Aorta (tissue), 5 donors: ENCODE measurements at places on chromosomes 3 and 15. TPM values are rescaled to one million over a fixed set of nuclear protein-coding genes. Genes with fewer than 3 reads are reported as not detected.

CRELD1 gene
- 44.3 TPM for total RNA-seq

DNA sequence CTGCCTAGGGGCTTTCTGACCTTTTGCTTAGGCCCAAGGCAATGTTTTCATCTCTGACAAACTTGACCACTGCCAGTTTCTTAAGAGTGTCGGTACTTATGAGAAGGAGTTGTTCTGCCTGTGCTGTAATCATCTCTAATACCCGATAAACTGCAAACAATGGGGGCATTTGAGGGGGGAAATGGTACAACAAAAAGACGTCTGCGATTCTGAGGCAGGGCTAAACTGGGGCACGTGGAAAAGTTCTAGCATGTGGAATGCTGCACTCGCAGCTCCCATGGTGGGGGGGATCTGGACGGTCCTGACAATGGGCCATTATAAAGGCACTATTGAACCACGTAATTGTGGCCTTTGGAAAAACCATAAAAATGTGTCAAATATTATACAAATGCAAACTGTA lies 73.1 kb upstream of the SAMMSON start:
- DNase-seq, result no peak

DNA sequence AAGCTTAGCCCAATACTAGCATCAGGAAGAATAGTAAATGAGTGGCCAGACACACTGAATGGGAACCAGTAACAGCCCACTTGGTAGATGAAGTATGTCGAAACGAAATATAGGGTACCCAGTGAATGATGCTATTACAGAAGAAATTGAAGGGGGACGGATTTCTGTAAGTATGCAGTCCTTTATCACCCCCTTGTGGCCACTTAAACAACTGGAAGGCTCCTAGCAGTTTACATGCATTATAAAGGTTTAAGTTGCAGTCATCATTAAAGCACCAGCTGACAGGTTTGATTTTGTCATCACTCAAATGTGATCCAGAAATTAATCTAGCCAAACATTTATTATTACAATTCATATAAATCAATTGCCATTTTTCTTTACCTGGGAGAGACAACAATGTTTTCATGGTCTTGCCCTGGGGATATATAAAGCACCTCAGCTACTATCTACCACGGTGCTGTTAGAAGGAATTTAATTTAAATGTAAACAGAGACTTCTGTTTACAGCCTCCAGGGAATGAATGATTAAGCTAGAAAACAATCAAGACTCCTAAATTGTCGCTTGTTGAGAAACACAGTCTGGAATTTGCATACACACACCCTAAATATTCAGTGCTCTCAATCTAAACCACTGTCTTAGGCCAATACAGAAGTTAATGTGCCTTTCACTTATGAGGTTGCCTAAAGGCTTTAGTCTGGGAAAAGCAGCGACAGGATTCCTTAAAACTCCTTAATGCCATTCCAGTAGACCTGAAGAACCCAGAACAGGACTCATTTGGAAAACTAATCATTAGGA lies 7.8 kb downstream of the EIF1B start:
- DNase-seq, result no peak

GRCh38 chr3:122936335-122936734 lies 91.2 kb downstream of the SEMA5B start:
- DNase-seq, result no peak

DNA sequence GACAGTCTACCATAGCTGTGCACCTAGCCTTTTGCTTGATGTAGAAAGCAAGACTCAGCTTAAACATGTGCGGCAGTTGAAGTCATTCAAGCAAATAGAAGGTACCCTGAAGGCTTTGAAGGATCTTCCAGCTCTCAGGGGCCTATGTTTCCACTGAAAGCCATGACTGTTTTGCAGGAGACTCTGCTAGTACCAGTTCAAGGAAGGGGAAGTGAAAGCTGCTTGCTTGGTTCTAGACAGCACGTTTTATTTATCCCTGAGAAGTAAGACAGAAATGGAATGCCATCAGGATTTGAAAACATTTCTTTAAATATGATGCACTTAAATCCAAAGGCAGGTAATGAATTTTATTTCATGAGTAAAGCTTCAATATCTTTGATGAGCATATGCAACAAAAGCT lies 311.4 kb downstream of the PDCD6IP start:
- no peak for DNase-seq

- no peak for DNase-seq
Observed at GRCh38 chr15:75237316-75237982, 20.7 kb upstream of the GOLGA6C start.

DNA sequence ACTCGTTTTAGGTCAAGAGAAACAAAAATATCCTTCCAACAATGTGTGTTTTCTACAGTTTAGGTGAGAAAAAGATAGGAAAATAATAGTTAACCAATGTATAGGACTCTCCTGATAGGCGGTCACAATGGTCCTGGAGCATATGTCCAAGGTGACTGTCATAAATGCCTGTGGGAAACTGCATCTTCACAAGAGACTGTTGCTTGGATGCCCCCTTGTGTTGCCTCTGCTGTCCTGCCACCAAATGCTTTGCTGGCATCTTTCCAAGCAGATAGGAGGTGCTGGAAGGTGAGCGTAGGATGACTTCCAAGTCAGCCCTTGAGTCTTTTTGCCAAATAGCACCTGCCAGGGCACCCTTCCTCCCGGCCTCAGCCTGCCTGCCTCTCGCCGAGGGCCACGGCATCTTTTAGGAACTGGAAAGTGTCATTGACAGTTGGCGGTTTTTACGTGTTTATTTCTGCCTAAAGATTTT lies 24.1 kb upstream of the SACM1L start:
- DNase-seq, result no peak

DNA sequence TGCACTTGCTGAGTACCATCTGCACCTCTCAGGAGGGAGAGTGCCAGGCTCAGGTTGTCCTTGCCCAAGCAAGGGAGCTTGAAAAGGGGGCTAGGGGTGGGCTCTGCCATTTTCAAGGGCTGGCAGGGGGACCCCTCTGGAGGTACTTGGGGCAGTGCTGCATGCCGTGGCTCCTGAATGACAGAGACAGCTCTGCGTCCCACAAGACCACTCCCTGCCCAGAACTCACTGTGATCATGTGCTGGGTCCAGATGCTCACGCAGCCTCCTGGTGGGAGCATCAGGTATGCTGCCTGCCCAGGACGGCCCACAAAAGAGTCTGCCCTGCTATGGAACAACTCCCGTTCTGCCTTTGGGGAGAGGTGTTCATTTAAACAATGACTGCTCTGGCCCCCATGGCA lies 165.2 kb downstream of the GOLGA6L4 start:
- DNase-seq, result no peak
